ENCODE measurements at places on chromosomes 2 and 18.

GRCh38 chr2:202187570-202187969 lies 50.8 kb downstream of the SUMO1 start:
- no peak for DNase-seq

- DNase-seq = no peak
Measured at GRCh38 chr2:97963880-97964279, 31.9 kb downstream of the TMEM131 start.

GRCh38 chr2:112682101-112682500 lies 36.4 kb downstream of the SLC20A1 start:
- no peak for DNase-seq

GRCh38 chr2:152304836-152305235 lies 30.1 kb upstream of the FMNL2 start:
- DNase-seq = no peak

- DNase-seq = no peak
Measured at GRCh38 chr2:159613091-159613490, 3.3 kb downstream of the BAZ2B start.

GRCh38 chr2:49807689-49808088 lies 653.4 kb upstream of the FSHR start:
- no peak for DNase-seq

GRCh38 chr2:230318190-230319121 lies 8.5 kb upstream of the SP140L start:
- DNase-seq = no peak

- DNase-seq = no peak
Measured at GRCh38 chr2:80117401-80117800, 187.2 kb downstream of the LRRTM1 start.

Data from activated gamma-delta T cell treated with Interleukin-2 at 50 U/mL for 16 hours (primary cell).